ENCODE measurements at places on chromosomes 4 and X.

- DNase-seq = no peak
Measured at GRCh38 chrX:3393581-3394111, 47.2 kb upstream of the MXRA5 start.

DNA sequence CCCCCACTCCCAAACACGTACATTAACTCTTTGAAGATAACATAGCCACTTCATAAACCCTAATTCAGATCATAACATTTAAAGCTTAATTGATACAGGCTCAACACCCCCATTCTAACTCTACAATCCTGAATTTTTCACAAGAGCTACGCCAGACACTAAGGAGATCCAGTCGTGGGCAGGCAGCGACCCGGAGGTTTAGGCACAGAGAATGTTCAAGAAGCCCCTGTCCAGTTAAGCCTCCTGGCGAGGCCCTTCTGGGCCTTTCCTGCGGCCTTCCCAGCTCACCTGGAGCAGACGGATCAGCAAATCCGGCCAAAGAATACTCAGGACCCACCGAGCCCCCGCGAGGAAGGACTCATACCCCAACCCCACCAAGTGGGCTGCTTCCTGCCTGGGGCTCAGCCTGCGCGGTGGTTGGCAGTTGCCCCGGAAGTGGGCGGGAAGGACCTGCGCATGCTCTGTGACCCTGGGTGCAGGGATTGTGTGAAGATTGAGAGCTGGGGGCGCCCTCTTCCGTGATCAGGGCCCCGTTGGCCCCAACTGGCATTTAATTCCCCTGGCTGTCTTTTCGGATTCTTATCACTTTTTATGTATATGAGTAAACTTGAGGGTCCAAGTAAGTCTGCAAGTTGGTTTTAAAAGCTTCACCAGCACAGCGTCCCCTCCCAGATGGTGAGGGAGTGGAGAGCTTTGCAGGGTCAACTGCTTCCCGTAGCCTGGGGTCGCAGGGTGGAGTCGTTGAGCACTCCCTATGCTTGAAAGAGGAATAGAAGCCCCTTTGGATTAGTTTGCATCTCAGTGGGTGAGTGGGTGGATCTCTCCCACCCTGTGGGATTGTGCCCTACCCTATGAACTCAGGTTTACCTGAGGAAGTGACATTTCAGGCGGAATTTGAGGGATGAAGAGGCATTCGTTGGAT lies at the start of gene TRIM61:
Gene TRIM61, minus strand, starts transcription at position 415 of the 922 bp plus-strand sequence. CDS start 7,655 bp downstream, outside the sequence.
- DNase-seq = peak; percentile 53

- no peak for DNase-seq
Measured at GRCh38 chr4:107578321-107578720, 141.7 kb downstream of the PAPSS1 start.

- peak; percentile 30 for DNase-seq
Measured at GRCh38 chr4:105715692-105716278, 7.2 kb downstream of the GSTCD start.

GRCh38 chrX:135411893-135412292 lies 9.9 kb upstream of the SMIM10L2A start:
- no peak for DNase-seq

GRCh38 chr4:113312529-113312928 lies 263.1 kb downstream of the ANK2 start:
- no peak for DNase-seq

DNA sequence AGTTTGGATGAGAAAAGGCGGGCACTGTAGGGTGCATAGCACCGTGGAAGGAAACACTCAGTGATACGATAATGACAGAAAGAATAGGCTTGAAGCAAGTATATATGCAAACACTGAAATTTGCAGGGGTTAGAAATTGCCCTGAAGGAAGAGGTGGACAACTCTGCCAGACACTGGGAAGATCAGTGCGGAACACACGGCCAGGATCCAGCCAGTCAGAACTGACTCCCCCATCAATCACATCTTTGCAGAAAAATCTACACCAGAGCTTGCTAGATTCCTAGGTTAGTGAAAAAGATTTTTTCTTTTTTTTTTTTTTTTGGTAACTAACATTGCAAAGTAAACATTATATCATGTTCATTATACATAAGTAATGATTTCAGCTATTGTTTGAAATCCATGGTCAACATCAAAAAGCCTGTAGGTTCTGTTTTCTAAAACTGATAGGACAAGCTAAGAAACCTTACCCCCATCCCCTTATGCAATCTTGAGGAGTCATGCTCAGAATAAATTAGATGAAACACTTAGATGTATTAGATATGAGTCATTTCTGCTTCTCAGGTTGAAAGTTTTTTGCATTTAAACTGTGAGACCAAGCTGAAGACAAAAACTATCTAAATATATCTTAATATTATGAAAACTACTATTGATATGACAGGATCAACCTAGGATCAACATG lies 38.9 kb downstream of the TRIML1 start:
- DNase-seq = no peak

DNA sequence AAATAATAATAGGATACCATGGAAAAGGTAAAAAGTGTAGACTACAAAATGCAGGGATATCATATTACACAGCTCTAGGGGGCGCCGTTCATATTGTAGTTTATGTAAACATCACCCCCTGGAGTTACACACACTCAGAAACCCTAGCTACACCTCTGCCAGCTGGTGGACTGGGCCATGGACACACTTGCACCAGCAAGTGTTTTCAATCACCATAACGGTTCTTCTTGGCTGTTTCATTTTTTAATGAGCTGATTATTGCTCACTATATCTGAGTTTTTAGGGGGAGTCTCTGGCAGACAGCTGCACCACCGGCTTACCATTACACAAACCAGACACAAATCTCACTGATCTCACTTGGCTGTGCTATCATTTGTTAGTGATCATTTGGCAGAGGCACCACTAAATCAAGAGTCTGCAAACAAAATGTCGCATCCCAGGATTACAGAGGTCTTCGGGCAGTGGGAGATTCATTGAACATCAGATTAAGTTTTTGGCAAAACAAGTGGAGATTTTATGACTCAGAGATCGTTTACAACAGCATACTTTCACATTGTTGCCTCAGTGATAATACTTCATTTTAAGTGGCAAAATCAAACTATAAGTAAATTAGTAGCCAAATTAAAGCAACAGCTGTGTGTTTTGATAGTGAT lies 185.7 kb downstream of the UNC5C start:
- peak; percentile 76 for DNase-seq

DNA sequence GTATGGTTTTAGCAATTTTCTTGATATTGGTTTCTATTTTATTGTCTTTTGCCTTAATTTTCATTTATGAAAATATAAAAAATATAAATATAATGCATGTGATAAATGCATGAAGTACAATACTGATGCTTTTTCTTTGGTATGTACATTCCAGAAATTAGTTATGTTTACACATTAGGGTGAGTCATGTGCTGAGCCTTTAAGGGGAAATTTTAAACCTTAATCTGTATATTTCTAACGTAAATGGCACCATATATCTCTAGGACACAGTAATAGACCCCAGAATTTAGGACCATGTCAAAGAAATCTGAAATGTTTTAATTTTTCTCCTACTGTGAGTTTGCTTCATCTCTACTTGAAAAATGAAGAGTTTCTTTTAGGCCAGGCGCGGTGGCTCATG lies 117.8 kb upstream of the SPRY1 start:
- no peak for DNase-seq

GRCh38 chrX:152600853-152601633 lies 36.7 kb upstream of the GABRQ start:
- DNase-seq = peak; percentile 33

- DNase-seq = no peak
Measured at GRCh38 chr4:158993891-158994290, 109.0 kb upstream of the RAPGEF2 start.

- DNase-seq = peak; percentile 77
Measured at GRCh38 chr4:52038103-52038912, at the start of gene SGCB. Gene SGCB, minus strand, starts transcription at chr4:52038299. Its CDS starts 40 bp downstream, at chr4:52038259.

DNA sequence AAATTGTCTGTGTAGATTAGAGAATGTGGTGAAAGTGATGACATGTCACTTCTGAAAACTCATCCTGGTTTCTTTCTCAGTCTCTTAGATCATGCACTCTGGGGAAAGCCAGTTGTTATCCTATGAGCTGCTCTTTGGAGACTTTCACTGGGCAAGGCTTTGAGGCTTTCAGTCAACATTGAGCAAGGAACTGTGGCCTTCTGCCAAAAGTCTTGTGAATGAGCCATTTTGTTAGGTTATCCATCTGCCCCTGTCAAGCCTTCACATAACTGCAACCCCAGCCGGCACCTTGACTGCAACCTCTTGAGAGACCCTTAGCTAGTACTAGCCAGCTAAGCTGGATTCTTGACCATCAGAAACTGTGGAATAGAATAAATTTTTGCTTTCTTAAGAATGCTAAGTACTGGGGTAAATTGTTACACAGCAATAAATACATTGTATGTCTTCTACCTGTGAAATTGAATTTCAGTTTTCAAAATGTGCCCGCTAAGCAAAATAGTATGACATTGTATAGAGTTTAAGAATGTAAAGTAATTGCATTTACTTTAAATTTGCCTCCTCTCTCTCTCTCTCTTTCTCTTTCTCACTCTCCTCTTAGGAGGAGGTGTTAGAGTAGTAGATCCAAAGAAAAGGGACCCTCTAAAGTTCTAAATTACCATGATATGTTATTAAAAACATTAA lies 1273.0 kb downstream of the RAPGEF2 start:
- DNase-seq = no peak

GRCh38 chrX:19552793-19553192 lies 37.5 kb upstream of the MAP3K15 start:
- no peak for DNase-seq

DNA sequence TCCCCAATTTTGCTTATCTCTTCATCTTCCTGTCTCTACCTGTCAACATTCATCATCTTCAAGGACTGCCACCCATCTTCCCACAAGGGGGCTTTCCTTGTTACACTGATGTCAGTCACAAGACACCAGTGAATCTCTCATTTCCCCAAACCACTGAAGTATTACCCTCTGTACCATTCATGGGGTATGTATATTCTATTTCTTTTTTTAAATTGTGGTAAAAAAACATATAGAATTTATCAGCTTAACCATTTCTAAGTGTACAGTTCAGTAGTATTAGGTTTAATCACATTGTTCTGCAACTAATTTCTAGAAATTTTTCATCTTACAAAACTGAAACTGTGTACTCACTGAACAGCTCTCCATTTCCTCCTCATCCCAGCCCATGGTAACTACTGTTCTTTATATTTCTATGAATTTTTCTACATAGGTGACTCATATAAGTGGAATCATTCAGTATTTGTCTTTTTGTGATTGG lies 98.6 kb downstream of the LARP7 start:
- no peak for DNase-seq

- no peak for DNase-seq
Measured at GRCh38 chr4:165700855-165701254, 172.2 kb upstream of the TLL1 start.

- no peak for DNase-seq
Measured at GRCh38 chr4:147839663-147840062, 107.8 kb downstream of the ARHGAP10 start.

- no peak for DNase-seq
Measured at GRCh38 chrX:6363188-6363587, 134.5 kb upstream of the NLGN4X start.

GRCh38 chr4:94588896-94589693 lies 137.4 kb downstream of the PDLIM5 start:
- DNase-seq = no peak

DNA sequence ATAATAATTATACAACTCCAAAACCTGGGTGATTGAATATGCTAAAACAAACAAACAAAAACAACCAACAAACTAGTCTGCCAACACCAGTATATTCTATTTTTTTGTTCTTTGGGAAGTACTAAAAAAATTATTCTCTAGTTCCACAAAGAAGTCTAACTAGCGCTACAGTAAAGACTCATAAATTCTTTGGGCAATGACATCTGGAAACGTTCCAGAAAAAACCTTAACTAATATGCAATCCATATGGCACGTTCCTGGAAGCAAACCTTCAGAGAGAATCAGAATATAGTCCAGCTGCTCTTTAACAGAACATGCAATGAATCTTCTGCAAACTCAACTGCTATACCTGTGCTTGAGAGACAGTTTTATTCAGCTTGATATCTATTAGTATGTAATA lies 500.1 kb downstream of the TRAM1L1 start:
- no peak for DNase-seq

GRCh38 chrX:123425904-123426303 lies 241.8 kb downstream of the GRIA3 start:
- no peak for DNase-seq

- peak; percentile 46 for DNase-seq
Measured at GRCh38 chr4:10582059-10582686, 102.4 kb downstream of the CLNK start.

- peak; percentile 65 for DNase-seq
Measured at GRCh38 chr4:8221476-8221875, 22.4 kb downstream of the SH3TC1 start.

DNA sequence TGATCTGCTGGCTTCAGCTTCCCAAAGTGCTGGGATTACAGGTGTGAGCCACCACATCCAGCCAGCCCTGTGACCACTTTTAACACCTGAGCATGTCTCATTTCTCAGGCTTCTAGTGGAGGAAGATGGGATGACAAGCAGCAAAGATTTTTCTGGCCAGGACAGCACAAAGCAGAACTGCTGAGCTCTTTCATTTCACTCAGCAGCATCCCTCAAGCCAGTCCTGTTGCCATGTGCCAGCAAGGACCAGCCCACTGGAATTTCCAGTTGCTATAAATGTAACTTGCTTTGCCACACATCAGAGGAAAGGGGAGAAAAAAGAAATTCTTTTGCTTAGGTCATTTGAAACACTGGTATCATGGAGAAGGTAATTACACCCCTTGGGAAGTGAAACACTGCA lies 75.9 kb downstream of the SLC9A7 start:
- DNase-seq = no peak

- DNase-seq = no peak
Measured at GRCh38 chrX:111394569-111394968, 17.4 kb downstream of the DCX start.

- no peak for DNase-seq
Measured at GRCh38 chrX:11663875-11664210, 1.9 kb downstream of the ARHGAP6 start.

- no peak for DNase-seq
Measured at GRCh38 chr4:13706716-13707115, 79.2 kb upstream of the BOD1L1 start.

DNA sequence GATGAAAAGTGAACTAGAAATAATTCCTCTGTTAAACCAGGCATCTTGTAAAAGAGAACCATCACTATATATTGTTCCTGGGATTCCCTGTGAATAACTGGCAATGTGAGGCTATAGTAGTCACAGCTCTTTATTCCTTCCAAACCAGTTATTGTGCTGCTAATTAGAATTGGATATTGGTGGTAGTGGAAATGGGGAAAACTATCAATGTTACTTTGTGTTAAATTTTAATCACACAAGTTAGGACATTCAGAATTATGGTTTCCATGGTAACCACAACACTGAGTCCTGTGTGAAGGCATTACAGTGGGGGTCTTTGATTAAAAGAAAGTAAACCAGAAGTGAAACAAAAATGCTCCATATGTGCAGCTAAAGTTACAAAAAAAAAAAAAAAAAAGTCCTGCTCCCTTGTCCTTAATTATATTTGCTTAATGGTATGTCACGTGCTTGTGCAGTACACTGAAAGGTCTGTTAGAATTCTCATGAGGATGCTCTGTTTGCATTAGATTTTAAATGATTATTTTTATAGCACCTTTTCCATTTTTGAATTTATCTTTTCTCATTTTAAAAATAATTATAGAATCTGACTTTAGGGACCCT lies 200.4 kb downstream of the ADGRL3 start:
- DNase-seq = peak; percentile 26

GRCh38 chr4:113502476-113502875 lies 259.1 kb downstream of the CAMK2D start:
- no peak for DNase-seq

GRCh38 chrX:104347860-104348259 lies 93.1 kb upstream of the ESX1 start:
- no peak for DNase-seq

GRCh38 chr4:125062115-125063050 lies 252.4 kb upstream of the FAT4 start:
- DNase-seq = no peak

GRCh38 chrX:43970528-43970927 lies 2.7 kb downstream of the NDP start:
- DNase-seq = no peak

All from globus pallidus (tissue), 1 donor.